ENCODE measurements at places on chromosomes 5 and 9. TPM values are rescaled to one million over a fixed set of nuclear protein-coding genes. Genes with fewer than 3 reads are reported as not detected.

NSD1 gene
- total RNA-seq = 37.2 TPM

DNA sequence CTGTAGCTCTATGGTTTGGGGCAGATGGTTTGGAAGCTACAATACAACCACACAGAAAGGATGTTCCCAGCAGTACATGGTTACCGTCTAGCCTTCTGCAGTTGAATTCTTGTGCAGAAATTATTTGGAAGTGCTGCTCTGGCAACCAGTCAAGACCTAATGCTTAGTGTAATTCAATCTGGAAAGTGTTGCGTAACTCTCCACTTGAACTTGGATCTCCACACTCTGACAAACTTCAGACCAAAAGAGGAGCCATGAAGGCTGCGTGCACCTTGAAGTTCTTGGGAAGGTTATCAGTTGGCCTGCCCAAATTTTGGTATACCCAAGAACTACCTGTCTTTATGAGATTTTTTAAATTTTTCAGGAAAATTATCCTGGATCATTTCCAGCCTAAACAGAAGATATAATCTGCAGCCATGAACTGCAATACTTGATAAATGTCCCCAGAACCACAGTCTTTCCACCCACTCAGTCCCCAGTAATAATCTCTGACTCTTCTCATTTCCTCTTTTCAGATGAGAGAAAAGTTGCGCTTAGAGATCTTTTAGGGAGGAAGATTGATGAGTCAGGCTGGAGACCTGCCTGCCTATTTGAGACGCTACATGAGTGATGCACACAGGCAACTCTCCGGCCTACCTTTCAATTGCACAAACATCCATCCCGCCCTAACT, 159.9 kb downstream of the FANCC start:
- peak; percentile 58 for DNase-seq

DNA sequence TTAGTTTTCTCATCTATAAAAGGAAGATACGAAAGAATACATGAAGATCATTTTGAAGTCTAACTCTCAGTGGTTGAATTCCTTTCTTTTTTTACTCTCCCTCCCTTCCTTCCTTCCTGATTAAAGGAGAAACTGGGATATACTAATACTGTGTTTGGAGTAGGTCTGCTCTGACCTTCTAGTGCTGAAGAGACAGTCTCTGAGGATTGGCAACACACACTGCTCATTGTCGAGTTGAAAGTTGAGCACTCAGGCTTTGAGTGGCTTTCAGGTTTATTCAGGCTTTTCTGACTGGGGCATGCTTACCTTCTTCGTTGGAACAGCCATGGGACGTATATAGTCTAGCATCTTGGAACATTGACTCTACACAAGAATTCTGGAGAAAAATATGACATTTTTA, 86.9 kb upstream of the RPS23 start:
- no peak for DNase-seq

GRCh38 chr5:27769748-27770402, 731.5 kb upstream of the CDH9 start:
- DNase-seq = no peak

DNA sequence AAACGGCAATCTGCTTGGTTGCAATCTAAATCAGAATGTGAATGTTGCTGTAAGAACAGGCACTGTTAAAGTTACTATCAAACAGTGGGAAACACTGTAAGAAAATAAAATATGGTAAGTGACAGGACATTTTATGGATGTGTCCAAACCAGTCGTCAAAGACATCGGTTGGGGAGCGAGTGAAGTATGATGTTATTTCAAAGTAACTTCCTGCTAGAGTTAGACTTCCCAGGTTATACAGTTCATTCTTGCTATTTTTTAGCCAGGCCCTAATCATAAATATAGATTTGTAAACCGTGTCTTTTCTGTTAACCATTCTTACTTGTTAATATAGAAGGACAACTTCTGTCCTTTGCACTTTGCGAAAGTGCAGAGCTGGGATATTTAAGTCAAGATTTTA, 30.2 kb downstream of the LIX1 start:
- DNase-seq = no peak

DNA sequence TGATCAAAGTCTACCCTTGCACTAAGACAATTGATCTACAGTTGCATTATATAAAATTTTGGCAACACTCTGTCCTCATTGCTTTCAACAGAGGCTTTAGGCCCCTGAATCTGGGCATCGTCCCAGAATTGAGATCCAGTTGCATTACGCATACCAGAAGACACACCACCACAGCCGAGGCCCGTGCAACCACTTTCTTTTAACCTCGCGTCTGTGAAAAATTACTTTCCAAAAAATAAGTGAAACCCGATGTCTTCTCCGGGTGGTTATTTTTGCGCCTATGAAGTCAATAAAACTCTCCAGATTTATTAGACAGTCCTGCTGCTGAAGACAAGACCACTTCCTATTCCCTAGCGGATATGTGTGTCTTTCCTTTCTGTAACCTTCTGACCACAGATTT, 52.1 kb upstream of the NFIB start:
- no peak for DNase-seq

DNA sequence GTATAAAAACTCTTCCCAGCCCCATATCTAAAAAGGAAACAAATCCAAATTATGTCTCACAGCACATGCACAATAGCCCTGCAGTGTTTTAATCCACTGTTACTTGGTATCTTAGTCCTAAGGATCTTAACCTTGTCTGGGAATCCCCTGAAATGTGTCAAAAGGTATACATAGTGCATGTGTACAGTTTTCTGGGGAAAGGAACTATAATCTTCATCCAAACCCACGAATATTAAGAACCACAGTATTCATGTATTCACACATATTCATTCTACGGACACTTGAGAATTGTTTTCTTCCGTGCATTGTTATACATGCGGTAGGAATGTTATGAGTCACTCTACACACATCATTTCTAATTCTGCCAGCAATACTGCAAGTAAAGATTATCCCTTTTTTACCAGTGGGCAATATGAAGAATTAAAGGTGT, 47.8 kb upstream of the SNX2 start:
- no peak for DNase-seq

RPS23 gene
- total RNA-seq = 1,357 TPM

PAX5 gene
- total RNA-seq = 0.05 TPM

- DNase-seq = no peak
Observed at GRCh38 chr9:137296670-137297664, 5.1 kb downstream of the NRARP start.

- no peak for DNase-seq
Observed at GRCh38 chr9:15369871-15370270, 52.8 kb upstream of the SNAPC3 start.

GRCh38 chr9:126722922-126723806, 81.7 kb upstream of the ZBTB43 start:
- DNase-seq = peak; percentile 36

IFNB1 gene
- not detected for total RNA-seq

DNA sequence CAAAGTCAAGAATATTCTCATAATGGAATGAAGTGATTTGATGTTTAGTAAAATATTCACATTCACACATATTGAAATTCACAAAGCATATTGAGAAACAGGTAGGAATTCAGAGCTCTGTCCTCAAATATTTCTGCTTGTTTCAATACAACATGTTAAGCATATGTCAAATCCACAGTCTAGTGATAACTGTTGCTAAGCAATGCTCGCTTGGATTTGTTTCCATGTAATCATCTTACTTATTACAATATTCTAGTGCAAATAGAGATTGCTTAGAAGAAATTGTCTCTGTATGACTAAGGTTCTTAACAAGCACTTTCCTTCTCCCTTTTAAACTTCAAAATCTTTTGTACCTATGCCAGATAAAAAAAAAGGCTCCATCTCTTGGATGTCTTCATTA, 995.7 kb downstream of the CDH18 start:
- DNase-seq = no peak

GRCh38 chr5:67146574-67146973, 50.0 kb downstream of the CD180 start:
- DNase-seq = no peak

DNA sequence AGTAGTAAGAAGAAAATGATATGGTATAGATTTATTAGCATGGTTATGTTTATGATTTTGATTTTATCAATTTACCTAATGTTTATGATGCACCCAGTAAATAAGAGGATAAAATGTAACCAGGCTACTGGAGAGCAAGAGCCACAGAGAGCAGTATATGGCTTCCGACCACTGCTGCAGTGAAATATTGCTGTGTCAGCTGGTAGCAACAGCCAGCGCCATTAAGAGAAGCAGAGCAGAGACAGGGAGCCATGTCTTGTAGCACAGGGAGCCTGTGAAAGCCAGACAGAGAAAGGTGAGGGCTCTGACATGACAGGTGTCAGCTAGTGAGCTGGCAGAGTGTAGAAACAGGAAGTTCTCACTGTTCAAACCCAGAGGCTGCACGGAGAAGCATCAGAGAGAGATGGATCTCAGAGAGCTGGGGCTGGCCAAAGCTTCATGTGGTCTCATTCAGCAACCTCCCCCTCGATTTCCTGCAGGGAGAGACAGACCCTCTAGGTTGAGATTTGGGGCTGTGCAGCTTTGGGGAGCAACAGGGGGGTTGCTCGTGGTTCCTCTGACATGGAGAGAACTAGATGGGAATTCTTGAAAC, 202.1 kb downstream of the MED10 start:
- DNase-seq = no peak

DNA sequence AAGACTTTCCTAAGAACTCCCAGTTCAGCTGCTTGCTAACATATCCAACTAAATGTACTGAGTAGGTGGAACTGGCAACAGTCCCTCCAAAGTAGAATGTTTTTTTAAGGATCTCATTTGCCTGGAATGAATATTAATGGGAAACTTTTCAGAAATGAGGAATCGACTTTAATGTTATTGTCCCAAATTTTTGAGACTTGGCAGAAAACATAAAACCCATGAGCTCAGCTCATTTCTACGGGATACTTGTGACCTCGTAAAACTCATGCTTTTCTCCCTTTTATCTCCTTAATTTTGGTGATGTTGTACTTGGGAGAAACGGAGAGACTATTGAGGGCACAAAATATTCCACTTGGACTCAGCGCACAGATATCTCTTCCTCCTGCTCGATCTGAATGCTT, 296.8 kb downstream of the EBF1 start:
- DNase-seq = no peak

- DNase-seq = peak; percentile 61
Observed at GRCh38 chr5:151115272-151115905, 34.6 kb upstream of the TNIP1 start.

DNA sequence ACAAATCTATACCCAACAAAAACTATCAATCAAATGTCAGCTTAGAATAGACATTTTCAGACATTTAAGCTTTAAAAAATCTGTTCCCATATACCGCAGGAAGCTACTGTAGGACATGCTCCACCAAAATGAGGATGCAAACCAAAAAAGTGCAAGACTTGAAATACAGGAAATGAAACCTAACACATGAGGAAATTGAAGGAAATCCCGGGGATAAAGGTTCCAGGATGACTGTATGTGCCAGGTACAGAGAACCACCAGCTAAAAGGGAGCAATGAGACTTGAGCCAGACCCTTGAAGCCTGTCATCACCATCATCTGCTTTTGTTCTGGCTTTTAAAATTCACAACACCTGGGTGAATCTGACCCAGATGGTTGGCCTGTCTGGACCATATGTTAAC, 21.4 kb downstream of the DIAPH1 start:
- DNase-seq = no peak

STK32A gene
- total RNA-seq = 12.9 TPM

DNA sequence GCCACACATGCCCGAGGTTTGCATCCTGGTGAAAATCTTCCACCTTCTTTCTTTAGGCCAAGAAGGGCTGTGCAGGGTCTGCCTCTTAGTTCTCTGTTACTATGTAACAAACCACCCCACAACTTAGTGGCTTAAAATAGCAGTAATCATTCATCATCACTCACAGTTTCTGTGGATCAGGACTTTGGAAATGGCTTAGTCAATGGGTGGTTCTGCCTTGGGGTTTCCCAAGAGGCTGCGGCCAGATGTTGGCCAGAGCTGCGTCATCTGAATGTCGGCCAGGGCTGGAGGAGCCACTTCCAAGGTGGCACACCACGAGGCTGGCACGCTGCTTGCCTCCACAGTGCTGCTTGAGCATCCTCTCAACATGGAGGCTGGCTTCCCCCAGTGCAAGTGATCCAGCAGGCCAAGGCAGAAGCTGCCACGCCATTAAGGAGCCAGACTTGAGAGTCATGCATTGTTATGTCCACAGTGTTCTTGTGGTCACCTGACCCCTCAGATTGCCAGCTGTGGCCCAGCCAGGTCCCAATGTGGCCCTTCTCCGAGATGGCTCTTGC, 135.2 kb downstream of the RXRA start:
- no peak for DNase-seq

All from prostate gland (tissue), 2 donors.